ENCODE measurements at places on chromosomes 16 and 17. TPM values are rescaled to one million over a fixed set of nuclear protein-coding genes. Genes with fewer than 3 reads are reported as not detected.

The RFWD3 gene
- total RNA-seq: 32.8 TPM

The TAC4 gene
- not detected for total RNA-seq

The RAB37 gene
- total RNA-seq: 1.4 TPM

The PRSS36 gene
- 6.5 TPM for total RNA-seq

The DDX52 gene
- 13.1 TPM for total RNA-seq

The PIK3R5 gene
- 21.4 TPM for total RNA-seq

DNA sequence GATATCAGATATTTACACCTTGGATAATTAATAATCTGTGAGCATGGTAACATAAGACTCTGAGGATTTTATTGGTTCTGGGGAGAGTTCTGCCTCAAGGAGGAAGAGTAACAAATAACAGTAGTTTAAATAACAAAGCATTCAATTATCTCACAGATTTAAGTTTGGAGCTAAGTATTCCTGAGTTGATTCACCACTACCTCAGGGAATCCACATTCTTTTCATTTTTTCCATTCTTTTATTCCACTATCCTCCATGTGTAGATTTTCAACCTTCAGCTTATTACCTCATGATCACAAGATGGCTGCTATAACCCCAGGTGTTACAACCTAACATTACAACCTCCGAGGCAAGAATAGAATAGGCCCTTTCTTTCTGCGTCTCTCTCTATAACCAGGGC, 252.2 kb upstream of the TOX3 start:
- no peak overlapping the region for H3K4me3 ChIP-seq
- H3K27ac ChIP-seq: no peak overlapping the region
- no peaks in the 10 kb centered on the region for H3K4me1 ChIP-seq
- DNase-seq: no peak
- H3K36me3 ChIP-seq: no peaks in the 10 kb centered on the region
- H3K27me3 ChIP-seq: no peaks in the 10 kb centered on the region

DNA sequence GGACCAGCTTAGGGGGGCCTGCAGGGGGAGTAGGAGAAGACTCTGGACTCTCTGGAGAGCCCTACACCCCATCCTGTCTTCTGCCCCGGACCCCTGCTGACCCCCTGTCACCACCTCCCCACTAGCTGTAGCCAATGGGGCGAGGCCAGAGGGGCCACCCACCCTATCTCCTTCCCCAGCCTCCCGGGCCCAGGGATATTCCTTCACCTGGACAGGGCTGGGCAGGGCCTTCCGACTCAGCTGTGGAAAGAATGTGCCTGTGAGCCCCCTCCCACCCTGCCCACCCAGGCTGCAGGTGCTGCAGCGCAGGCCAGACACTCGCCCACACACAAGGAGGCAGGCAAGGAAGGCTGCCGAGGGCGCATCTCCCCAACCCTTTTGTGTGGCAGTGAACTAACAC, 23.0 kb downstream of the TSPOAP1 start:
- H3K36me3 ChIP-seq: no peaks in the 10 kb centered on the region
- no peak overlapping the region for H3K4me3 ChIP-seq
- DNase-seq: no peak
- H3K4me1 ChIP-seq: no peaks in the 10 kb centered on the region
- H3K27ac ChIP-seq: no peak overlapping the region

DNA sequence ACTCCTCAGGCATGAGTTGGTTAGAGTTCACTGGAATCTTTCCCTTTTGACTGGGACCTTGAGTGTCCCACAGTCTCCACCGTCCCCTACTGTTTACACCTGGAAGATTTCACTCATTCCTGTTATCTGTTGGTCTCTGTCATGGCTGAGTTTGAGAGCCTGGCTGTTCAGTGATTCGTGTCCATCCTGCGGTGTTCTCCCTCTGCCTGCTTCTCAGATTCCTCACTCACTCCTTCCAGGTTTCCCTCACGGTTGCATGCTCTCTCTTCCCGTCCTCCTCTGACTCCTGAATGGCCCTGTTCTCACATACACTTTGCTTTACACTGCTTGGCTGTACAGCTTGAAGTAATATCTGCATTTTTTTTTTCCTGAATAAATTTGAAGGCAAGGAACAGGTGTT, 24.5 kb downstream of the OR1D5 start:
- H3K4me3 ChIP-seq: no peak overlapping the region
- H3K36me3 ChIP-seq: no peaks in the 10 kb centered on the region
- no peaks in the 10 kb centered on the region for H3K27me3 ChIP-seq
- H3K27ac ChIP-seq: no peak overlapping the region

GRCh38 chr17:61404913-61405685, 5.5 kb downstream of the TBX2 start:
- peak overlapping the region; percentile 96 for H3K27ac ChIP-seq
- peak; percentile 13 for DNase-seq
- H3K27me3 ChIP-seq: peaks cover 55% of the 10 kb centered on the region
- peak overlapping the region; percentile 40 for H3K4me3 ChIP-seq

GRCh38 chr16:15795615-15796014, 61.2 kb downstream of the MYH11 start:
- no peaks in the 10 kb centered on the region for H3K4me1 ChIP-seq
- H3K27me3 ChIP-seq: no peaks in the 10 kb centered on the region
- H3K27ac ChIP-seq: no peak overlapping the region
- DNase-seq: no peak
- H3K36me3 ChIP-seq: no peaks in the 10 kb centered on the region
- H3K4me3 ChIP-seq: no peak overlapping the region

- H3K36me3 ChIP-seq: no peaks in the 10 kb centered on the region
- H3K27ac ChIP-seq: no peak overlapping the region
- DNase-seq: no peak
- no peak overlapping the region for H3K4me3 ChIP-seq
Measured at GRCh38 chr16:9518051-9518450, 426.6 kb downstream of the HAPSTR1 start.

DNA sequence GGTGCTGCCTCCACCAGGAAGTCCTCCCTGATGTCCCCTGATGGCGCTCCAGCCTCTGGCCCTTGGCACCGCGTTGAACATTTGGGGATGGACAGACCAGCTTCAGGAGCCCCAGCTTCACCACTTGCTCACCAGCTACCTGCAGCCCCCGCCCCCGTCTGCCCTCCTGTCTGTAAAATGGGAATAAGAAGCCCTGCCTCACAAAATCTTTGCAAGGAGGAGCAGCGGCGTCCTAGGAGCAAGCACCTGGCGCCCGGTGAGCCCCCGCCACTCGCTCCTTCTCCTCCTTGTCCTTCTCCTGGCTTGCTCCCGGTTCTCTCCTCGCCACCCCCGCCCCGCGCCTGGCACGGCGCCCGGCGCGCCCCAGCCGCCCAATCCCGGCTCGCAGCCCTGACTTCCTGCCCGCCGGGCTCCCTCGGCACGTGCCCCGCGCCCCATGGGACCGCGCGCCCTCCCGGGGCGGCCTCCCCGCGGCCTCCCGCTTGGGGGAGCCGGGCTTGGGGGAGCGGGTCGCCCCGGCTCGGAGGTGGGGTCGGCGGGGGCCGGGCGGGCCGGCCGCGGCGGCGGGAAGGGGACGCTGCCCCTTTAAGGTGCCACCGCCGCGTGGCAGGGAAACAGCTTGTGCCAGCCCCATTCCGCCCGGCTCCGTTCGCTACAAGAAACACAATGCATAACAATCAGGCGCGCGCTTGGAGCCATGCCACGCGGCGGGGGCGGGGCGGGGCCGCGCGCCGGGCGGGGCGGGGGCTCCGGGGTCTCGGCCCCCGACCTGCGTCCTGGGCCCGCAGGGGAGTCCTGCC, 9.1 kb upstream of the PPP1R1B start:
- H3K4me3 ChIP-seq: peak overlapping the region; percentile 38
- peaks cover 19% of the 10 kb centered on the region for H3K4me1 ChIP-seq
- H3K27ac ChIP-seq: no peak overlapping the region

- H3K4me3 ChIP-seq: no peak overlapping the region
- H3K36me3 ChIP-seq: peaks cover 8% of the 10 kb centered on the region
- no peaks in the 10 kb centered on the region for H3K27me3 ChIP-seq
- no peak overlapping the region for H3K27ac ChIP-seq
- H3K4me1 ChIP-seq: no peaks in the 10 kb centered on the region
- DNase-seq: no peak
Measured at GRCh38 chr17:82632451-82632850, 15.8 kb downstream of the WDR45B start.

GRCh38 chr16:83923581-83924365, 24.9 kb downstream of the MLYCD start:
- DNase-seq: no peak
- no peak overlapping the region for H3K4me3 ChIP-seq
- H3K4me1 ChIP-seq: peaks cover 9% of the 10 kb centered on the region
- no peaks in the 10 kb centered on the region for H3K36me3 ChIP-seq
- H3K27me3 ChIP-seq: no peaks in the 10 kb centered on the region

- no peak overlapping the region for H3K4me3 ChIP-seq
- peak overlapping the region; percentile 36 for H3K27ac ChIP-seq
- H3K27me3 ChIP-seq: no peaks in the 10 kb centered on the region
- DNase-seq: no peak
Measured at GRCh38 chr16:88022076-88023042, 71.1 kb downstream of the BANP start.

DNA sequence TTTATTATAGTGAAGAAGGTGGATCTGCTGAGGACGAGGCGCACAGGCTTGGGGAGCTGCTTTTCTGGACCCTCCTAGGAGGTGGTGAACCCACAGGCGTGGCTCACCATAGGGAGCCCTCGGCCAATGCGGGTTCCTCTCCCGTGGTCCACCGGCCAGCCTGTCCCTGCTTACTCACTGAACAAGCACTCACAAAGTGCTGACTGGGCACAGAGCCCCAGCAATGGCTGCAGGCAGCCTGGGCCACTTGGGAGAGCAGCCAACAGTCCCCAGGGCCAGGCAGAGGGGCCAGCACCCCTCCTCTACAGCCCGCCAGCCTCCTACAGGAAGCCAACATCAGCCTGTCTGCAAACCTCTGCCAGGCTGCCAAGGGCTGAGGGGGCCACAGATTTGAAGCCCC, 19.1 kb upstream of the NCBP3 start:
- no peaks in the 10 kb centered on the region for H3K4me1 ChIP-seq
- no peak overlapping the region for H3K4me3 ChIP-seq
- no peak for DNase-seq
- H3K27ac ChIP-seq: no peak overlapping the region
- H3K36me3 ChIP-seq: peaks cover 20% of the 10 kb centered on the region
- no peaks in the 10 kb centered on the region for H3K27me3 ChIP-seq

DNA sequence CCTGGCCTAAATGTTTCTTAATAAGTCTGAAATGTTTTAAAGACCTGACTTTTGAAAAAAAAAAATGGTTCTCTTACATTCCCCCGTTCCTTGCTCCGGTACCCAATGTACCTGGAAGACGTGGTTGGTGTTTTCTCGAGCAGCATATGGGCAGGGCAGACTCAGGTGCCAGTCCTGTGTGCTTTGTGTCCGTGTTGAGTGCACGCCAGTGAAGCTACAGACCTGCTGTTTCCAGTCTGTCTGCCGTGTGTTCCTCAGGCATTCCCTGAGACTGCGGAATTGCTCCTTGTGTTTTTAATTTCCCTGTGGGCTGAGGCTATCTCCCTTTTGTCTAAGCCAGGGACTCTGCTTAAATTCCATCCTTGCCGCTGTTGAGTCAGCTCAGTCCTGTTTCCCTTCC, 11.7 kb upstream of the IL17C start:
- no peak overlapping the region for H3K4me3 ChIP-seq
- no peak overlapping the region for H3K27ac ChIP-seq
- no peak for DNase-seq
- H3K27me3 ChIP-seq: no peaks in the 10 kb centered on the region
- no peaks in the 10 kb centered on the region for H3K4me1 ChIP-seq

GRCh38 chr17:28961391-28961790, 10.1 kb upstream of the PHF12 start:
- DNase-seq: no peak
- H3K4me3 ChIP-seq: no peak overlapping the region

DNA sequence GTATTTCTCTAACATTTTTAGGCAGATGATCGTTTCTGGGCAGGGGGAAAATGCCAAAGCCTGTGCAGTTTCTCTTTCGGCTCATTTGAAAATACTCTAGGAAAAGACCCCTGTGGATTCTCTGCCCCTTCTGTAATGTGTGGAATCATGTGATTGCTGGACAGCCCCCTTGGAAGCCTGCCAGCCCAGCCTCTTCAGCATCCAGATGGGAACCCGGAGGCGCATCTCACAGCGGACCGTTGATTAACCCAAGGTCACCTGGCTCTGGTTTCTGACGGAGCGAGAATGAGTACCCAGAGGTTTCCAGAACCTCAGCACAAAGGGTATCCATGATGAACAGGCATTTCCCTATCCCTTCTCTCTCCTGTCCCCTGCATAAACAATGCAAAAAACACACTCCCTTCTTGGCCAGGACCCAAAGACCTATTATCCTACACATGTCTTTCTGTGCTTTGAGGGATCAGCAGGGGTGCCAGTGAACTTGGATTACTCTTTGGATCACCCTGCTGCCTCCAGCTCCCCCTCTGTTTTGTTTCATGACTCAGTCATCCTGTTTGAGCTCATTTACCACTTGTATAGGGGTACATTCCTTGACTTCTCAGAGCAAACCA, 957.1 kb upstream of the RBFOX1 start:
- no peak overlapping the region for H3K4me3 ChIP-seq
- no peaks in the 10 kb centered on the region for H3K27me3 ChIP-seq
- H3K36me3 ChIP-seq: no peaks in the 10 kb centered on the region
- DNase-seq: no peak
- H3K4me1 ChIP-seq: no peaks in the 10 kb centered on the region
- H3K27ac ChIP-seq: no peak overlapping the region

DNA sequence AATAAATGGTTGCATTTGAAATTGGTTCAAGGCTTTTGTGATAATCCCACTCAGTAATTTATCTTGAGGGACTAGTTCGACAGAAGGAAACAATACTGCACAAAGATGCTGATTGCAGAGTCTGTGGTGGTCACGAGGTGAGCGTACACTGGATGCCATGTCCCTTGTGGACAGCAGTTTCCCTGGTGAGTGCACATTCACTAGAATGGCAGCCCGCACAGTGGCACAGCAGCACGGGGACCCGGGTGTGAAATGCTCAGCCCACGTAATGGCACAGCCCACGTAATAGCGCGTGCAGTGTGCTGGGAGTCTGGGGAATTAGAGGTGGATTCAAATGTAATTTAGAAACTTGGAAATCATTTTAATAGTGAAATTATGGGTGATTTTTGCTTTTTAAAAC, 154.0 kb downstream of the LGALS9B start:
- no peaks in the 10 kb centered on the region for H3K36me3 ChIP-seq
- DNase-seq: no peak
- no peak overlapping the region for H3K4me3 ChIP-seq

DNA sequence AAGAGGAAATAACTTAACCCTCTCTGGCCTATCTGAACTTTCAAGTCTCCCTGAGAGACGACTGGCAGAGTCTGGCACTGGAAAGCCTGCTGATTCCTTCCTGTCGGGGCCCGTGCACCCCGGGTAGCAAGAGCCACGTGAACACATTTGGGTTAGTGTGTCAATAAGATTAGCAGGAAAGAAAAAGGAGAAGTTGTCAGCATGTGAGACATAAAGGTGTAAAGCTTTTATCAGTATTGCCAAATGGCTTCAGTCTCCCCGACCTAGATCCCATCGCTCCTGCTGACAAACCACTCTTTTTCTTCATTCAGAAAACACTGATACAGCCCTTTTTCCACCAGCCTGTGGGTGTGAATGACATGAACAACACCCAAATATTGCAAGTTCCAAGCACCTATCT, 74.4 kb downstream of the CCT6B start:
- H3K4me1 ChIP-seq: no peaks in the 10 kb centered on the region
- H3K4me3 ChIP-seq: no peak overlapping the region
- H3K27ac ChIP-seq: no peak overlapping the region
- H3K27me3 ChIP-seq: no peaks in the 10 kb centered on the region
- no peak for DNase-seq

- H3K4me1 ChIP-seq: no peaks in the 10 kb centered on the region
- no peak for DNase-seq
- no peaks in the 10 kb centered on the region for H3K36me3 ChIP-seq
- no peak overlapping the region for H3K27ac ChIP-seq
- H3K4me3 ChIP-seq: no peak overlapping the region
- peaks cover 21% of the 10 kb centered on the region for H3K27me3 ChIP-seq
Measured at GRCh38 chr16:49860593-49860992, 4.7 kb upstream of the ZNF423 start.
